ENCODE measurements at places on chromosomes 13 and 19.

DNA sequence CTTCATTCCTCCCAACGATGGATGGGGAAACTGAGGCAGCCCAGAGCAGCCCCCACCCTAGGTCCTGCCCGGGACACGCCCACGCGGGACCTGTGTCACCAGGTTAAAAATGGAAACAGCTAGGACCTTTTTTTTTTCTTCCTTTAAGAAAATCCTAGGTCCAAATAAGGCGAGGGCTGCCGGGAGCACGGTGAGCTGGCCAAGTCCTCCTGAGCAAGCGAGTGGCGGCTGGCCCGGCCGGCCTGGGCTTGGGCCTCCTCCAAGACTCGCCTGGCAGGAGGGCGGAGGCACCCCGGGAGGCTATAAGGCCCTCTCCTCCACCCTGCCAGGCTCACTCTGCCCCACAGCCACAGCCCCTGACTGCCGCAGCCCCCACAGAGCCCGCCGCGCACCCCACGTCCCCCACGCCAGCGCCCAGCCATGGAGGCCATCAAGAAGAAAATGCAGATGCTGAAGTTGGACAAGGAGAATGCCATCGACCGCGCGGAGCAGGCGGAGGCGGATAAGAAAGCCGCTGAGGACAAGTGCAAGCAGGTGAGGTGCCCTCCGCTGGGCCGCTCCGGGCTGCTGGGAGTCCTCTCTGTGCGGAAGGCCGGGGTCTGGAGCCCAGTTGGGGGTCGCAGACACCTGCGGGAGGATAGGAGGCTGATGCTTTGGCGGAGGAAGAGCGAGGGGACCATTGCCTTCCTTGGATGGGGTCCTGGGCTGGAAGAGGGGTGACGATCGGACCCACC lies 8.9 kb upstream of the TPM4 start:
- DNase-seq, result no peak

DNA sequence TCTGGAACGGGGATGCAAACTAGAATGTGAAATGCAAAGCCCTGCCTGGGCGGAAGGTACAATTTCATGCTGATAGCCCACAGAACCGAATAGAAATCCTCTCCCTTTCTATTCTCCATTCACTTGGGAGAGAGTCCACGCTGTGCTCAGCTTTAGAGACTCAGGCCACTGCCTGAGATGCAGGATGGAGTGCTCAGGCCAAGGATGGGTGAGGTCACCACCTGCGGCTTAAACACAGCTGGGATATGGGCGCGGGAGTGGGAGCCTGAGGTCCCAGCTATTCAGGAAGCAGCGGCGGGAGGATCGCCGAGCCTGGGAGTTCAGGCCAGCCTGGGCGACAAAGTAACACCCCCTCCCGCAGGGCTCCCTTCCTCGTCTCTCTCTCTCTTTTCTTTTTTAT lies 446 bp upstream of the ZNF83 start:
- DNase-seq, result no peak

DNA sequence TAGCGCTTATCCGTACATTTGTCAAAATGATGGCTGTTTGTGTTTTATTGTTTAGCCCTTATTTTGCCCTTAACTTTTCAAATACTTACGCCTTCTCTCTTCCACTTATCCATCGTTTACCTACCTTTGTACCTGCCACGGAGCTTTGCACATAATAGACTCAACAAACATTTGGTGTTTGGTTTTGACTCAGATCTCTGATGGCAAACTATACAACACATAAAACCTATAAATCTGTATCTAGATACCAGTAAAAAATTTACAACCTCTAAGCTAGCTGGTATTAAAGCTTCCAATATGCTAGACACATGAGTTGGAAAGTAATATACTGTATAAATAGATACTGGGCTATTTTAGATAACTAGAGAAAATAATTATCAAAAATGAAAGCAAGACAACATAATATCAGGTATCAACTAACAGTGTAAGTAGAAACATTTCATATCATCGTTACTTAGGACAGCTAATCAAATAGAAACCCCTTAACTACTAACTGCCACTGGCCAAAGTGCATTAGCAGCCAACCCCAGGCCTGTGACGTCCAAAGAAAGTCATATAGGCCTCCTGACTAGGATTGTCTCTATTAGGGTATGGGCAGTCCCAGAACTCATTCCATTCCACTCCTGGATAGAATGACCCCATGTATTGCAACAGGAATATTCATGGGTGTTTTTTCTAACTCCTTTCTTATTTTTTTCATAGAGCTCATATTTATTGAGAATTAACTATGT lies 53.8 kb downstream of the KCTD12 start:
- no peak for DNase-seq

- DNase-seq, result no peak
Observed at GRCh38 chr19:49558591-49558990, 21.8 kb downstream of the NOSIP start.

- DNase-seq, result no peak
Observed at GRCh38 chr19:47542030-47542475, 27.2 kb upstream of the NAPA start.

GRCh38 chr19:42497492-42498168 lies 30.7 kb downstream of the CEACAM1 start:
- DNase-seq, result no peak

GRCh38 chr13:30408319-30409101 lies 13.8 kb upstream of the UBE2L5 start:
- DNase-seq, result peak; percentile 78

- no peak for DNase-seq
Observed at GRCh38 chr13:82636119-82636518, 1246.2 kb downstream of the SLITRK1 start.

DNA sequence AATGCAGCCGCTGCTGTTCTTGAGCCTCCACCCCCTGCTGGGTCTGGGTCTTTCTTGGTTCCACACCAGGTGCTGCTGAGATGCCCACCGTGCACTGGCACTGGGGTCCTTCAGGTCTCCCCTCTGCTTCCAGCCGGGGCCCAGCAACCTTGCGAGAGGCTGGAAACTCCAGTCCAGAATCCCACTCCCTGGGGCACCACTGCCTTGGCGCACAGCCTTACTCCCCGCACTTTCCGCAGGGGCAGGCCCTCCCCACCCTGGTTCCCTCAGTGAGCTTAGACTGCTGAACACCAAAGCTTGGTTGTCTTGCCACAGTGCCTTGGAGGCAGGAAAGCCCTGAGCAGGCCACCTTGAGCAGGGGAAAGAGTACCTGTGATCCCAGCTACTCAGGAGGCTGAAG lies 60.0 kb downstream of the ANKRD10 start:
- DNase-seq, result no peak

- DNase-seq, result peak; percentile 58
Observed at GRCh38 chr19:14073261-14073924, 807 bp downstream of the MISP3 start.

- no peak for DNase-seq
Observed at GRCh38 chr13:32409561-32410421, 18.1 kb downstream of the N4BP2L1 start.

- DNase-seq, result no peak
Observed at GRCh38 chr19:1455002-1455335, 5.0 kb downstream of the APC2 start.

DNA sequence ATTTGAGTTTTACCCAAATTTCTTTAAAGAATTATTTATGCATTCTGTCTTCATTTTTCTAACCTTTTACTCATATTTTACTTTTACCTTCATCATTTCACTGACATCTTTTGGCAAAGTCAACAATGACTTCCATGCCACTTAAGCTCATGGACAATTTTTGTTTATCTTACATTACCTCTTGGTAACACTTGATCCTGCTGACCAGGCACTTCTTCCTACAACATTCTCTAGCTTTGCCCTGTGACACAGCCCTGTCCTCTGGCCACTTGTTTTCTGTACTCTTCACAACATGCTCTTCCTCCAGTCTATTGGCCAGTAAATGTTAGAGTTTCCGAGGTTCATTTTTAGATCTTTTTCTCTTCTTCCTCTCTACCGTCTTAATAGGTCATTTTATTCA lies 377.2 kb downstream of the SUCLA2 start:
- DNase-seq, result no peak

GRCh38 chr13:37889102-37889501 lies 19.5 kb upstream of the TRPC4 start:
- DNase-seq, result no peak

- DNase-seq, result no peak
Observed at GRCh38 chr13:70527599-70527998, 419.3 kb upstream of the KLHL1 start.

- no peak for DNase-seq
Observed at GRCh38 chr19:16628984-16629691, 1.1 kb upstream of the MED26 start.

- DNase-seq, result no peak
Observed at GRCh38 chr13:99144306-99144705, 56.3 kb upstream of the UBAC2 start.

GRCh38 chr13:80945328-80945727 lies 604.4 kb upstream of the SPRY2 start:
- DNase-seq, result no peak

- no peak for DNase-seq
Observed at GRCh38 chr13:29902632-29903305, 52.4 kb upstream of the UBL3 start.

DNA sequence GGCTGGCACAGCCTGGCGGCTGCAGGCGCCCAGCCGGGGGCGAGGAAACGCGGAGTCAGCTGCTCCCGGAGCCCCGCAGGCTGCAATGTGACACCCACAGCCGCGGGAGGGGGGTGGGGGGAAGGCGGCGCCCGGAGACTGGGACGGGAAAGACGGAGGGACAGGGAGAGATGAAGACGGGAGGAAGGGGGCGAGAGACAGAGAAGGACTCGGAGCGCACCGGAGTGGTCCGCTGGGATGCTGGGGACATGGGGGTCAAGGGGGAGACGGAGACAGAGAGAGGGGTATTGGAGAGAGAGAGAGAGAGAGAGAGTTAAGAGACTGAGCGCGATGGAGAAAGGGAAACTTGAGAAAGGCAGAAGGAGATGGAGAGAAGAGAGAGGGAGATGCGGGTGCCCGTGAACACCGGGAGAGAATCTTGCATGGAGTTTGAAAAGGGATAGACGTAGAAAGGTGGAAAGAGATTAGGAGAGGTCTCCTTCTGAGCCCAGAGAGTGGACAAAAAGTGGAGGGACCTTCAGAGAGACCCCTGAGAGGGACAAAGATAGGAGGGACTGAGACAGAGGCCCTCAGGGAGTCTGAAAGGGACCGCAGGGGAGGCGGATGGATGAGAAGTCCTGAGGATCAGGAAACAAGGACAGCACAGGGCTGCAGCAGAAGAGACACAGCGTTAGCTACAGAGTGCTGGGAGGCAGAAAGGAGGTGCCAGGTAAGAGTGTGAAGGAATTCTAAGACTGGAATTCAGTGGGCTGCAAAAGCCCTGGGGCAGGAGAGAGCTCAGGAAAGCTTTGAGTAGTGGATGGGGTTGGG lies 1.0 kb downstream of the SCN1B start:
- DNase-seq, result no peak

DNA sequence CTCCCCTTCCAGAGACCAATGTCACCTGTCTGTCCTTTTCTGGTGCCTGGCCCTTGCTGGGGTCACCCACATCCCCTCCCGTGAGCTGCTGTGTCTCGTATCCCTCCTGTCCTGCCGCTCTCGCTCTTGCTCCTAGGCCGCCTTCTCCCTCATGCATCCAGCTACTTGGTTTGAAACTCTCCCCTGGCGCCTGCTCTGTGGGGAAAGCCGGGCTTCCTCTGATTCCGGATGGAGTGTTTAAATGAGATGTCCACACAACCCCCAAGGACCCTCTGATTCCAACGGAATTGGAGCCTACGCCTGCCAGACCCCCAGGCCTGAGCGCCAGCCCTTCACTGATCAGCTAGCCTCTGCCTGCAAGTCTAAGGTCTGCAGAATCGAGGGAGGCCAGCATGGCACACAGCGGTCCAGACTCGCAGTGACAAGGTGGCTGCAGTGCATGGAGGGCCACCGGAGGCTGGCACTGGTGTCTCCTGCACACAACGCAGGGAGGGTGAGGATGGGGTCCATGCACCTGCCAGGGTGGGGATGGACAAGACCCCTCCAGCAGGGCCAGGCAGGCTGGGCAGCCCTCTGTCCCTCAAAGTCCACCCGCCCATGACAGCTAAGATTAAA lies 47.2 kb downstream of the RFX2 start:
- DNase-seq, result no peak

GRCh38 chr13:100523981-100524386 lies 64.6 kb downstream of the GGACT start:
- no peak for DNase-seq

GRCh38 chr13:51539887-51540286 lies 44.4 kb upstream of the WDFY2 start:
- no peak for DNase-seq

GRCh38 chr13:36920616-36921185 lies 663 bp upstream of the SMAD9 start:
- no peak for DNase-seq

- no peak for DNase-seq
Observed at GRCh38 chr13:27482983-27483382, 32.6 kb upstream of the MTIF3 start.

DNA sequence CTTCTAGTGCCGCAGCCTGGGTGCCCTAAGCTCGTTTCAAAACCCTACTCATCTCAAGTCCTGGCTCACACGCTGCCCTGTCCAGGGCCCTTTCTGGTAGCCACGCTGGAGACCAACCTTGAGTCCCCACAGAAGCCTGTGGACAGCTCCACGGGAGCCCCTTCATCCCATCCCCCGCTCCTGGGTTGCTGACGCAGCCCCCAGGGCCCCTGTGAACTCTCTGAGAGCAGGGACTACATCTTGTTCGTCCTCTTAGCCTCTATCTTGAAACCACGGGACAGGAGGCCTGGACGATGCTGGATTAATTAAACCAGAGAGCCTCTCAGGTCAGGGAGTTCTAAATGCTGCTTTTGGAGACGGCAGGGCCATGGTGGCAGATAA lies 7.4 kb downstream of the MLLT1 start:
- DNase-seq, result no peak

- no peak for DNase-seq
Observed at GRCh38 chr19:4288091-4288777, 9.2 kb downstream of the SHD start.

- no peak for DNase-seq
Observed at GRCh38 chr13:35618565-35619083, 142.1 kb upstream of the MAB21L1 start.

DNA sequence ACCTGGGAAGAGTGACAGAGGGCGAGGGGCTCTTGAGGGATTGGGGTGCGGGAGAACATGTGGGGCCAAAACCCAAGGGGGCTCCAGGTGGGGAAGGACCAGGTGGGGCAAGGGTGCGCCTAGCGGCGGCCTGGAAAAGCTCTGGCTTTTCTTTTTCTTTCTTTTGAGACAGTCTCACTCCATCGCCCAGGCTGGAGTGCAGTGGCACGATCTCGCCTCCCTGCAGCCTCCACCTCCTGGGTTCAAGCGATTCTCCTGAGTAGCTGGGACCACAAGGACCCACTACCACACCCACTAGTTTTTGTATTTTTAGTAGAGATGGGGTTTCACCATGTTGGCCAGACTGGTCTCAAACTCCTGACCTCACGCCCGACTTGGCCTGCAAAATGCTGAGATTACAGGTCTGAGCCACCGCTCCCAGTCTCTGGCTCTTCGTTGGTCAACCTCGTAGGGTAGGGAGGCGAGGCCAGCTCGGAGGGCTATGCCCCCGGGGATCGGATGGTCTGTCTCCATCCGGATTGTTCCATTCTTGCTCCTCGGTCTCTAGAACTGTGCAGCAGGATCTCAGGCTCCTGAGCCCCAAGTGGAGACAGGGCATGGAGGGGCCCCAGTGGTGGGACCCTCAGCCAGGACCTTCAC lies 3.7 kb downstream of the GADD45B start:
- DNase-seq, result no peak
